Pulmonary artery endothelial cell (primary cell): ENCODE measurements at places on chromosomes 1 and 21. TPM values are rescaled to one million over a fixed set of nuclear protein-coding genes. Genes with fewer than 3 reads are reported as not detected.

DNA sequence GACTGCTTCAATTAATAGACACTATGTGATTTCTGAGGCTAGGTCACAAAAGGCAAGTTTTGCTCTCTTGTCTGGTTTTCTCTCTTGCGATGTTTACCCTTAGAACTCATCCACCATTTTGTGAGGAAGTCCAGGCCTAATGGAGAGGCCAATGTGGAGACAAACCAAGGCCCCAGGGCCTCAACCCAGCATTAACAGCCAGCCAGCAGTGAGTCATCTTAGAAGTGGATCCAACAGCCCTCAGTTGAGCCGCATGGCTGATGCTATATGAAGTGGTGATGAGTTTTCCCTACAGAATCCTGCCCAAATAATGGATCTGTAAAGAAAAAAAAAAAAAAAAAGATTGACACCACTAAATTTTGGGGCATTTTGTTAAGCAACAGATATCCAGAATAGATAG lies 95.1 kb downstream of the DNTTIP2 start:
- no peak for DNase-seq

DNA sequence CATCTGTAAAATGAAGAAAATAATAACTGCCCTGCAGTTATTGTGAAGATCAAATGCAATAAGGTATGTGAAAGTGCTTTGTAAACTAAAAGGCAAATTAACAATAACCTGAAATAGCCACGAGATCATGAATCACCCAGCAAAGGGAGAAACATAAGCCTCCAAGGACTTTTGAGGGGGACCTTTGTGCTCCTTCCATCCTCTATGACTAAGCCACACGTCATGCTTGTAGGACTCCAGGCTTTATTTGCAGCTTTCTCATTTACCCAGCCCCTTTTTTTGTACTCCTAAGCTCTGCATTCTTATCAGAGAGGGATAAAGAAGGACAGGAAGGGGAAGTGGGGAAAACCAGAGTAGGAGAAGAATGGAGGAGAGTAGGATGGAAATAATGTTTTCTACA lies 115.1 kb downstream of the PROX1 start:
- DNase-seq = peak; percentile 85

- no peak for DNase-seq
Observed at GRCh38 chr1:58768191-58768731, 15.6 kb downstream of the JUN start.

GRCh38 chr21:37671381-37671780 lies 244.9 kb downstream of the KCNJ6 start:
- no peak for DNase-seq

Gene MFAP2
- 12.6 and 13.7 TPM in 2 replicates for total RNA-seq

Gene TMCO2
- not detected in 2 replicates for total RNA-seq

Gene NBL1
- total RNA-seq = 45.7 and 74.6 TPM in 2 replicates

Gene HENMT1
- 1.3 and 3.7 TPM in 2 replicates for total RNA-seq

Gene TMEM269
- not detected in 2 replicates for total RNA-seq

Gene ADCY10
- total RNA-seq = not detected in 2 replicates

Gene NOS1AP
- 0.53 and 1.6 TPM in 2 replicates for total RNA-seq
